Calu3 (cell line): ENCODE measurements at places on chromosomes 16 and 17.

GRCh38 chr17:9575381-9576101, at the start of gene STX8:
TSS of gene STX8 (minus strand) at chr17:9575820. CDS start at chr17:9575808, 12 bp downstream.
- peak; percentile 85 for DNase-seq

- DNase-seq, result peak; percentile 37
Measured at GRCh38 chr16:59192551-59193199, 458.6 kb upstream of the GOT2 start.

GRCh38 chr17:34219405-34219804, 35.7 kb upstream of the CCL2 start:
- DNase-seq, result no peak

- DNase-seq, result no peak
Measured at GRCh38 chr17:22600644-22601298, 908.4 kb downstream of the KCNJ18 start.

DNA sequence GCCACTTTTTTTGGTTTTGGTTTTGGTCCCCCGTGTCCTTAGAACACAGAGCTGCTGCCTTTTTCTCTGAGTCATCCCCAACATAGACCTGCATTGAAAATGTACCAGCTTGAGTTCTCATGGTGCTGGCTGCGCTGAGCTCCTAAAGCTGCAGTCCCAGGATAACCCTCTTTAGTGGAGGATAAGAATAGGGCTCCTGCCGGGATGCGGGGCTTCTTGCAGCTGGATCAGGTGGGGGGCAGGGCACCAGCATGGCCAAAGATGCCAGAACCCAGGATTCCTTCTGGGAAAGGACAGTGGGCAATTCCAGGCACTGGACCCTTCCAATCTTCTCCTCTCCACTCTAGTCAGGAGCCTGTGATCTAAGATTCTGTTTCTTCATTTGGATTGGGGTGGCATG, 8.3 kb upstream of the CLUH start:
- DNase-seq, result no peak

DNA sequence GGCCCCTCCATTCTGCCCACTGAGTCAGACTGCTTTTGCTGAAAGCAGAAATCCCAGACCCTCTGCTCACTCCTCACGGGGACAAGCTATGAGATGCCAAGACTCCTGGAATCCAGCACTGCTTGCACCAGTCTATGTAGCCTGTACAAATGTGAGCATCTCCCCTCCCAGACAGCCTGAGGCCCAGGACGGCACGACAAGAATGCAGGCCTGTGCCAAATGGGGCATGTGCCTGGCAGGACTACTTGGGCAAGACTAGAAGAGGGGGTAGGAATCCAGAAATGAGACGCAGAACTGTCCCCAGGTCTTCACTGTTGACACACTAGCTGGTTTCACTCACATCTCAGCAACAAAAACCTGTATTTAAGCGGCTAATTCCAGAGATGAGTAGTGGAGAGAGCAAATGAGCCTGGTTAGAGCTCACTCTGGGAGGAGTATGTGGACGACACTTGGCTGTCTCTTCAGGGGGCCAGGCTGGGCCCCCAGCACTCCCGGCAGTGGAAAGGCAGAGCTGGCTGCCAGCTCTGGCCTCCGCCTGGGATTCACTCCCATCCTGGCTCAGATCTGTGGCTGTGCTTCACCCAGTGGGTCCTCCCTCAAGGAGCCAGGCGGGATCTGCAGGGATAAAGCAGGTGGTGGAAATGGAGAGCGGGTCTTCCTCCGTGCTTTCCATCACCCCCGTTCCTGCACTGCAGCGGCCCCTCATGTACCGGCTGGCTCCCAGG, 2.9 kb upstream of the MYO1C start:
- no peak for DNase-seq

GRCh38 chr16:85420501-85421337, 192.4 kb upstream of the GSE1 start:
- DNase-seq, result peak; percentile 85

- DNase-seq, result no peak
Measured at GRCh38 chr16:12504312-12504711, 299.4 kb downstream of the CPPED1 start.

GRCh38 chr16:26240807-26241206, 549.0 kb downstream of the HS3ST4 start:
- no peak for DNase-seq

DNA sequence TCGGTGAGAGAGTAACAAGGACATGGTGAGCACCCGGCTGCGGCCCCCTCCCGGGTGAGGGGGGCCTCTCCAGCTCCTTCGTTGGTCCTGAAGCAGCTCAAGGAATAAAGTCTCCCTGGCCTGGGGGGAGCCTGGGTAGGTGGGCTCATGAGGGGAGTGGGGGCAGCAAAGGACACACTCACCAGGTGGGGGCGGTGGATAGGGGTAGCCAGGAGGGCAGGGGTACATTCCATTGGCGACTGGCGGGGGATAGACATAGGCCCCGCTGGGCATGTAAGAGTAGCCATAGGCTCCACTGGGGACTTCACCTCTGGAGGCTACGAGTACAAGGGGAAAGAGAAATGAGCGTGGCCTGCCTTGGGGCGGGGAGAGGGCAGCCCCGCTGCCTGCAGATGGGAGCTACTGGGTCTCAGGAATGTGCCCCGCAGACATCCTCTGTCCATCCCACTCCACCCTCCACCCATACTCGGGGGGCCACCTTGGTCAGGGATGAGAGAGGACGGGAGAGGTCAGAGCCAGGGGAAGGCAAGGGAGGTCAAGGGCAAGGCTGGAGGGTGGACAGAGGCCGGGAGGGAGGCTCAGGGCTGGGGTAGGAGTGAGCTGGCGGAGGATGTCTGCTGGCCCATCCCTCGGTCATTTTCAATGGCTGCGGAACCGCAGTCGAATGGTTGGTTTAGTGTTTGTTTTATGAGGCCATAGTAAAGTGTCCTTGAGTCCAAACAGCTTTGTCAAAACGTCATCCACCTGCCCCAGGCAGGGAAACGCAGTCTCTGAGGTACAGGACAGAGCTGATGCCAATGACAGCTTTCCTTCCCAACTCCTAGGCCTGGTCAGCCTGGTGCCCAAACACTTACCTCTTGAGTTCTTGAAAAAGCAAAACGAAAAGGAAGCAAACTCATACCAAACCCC, 3.7 kb upstream of the UNC13D start:
- DNase-seq, result no peak

GRCh38 chr17:83037084-83037873, 42.1 kb upstream of the METRNL start:
- DNase-seq, result no peak

DNA sequence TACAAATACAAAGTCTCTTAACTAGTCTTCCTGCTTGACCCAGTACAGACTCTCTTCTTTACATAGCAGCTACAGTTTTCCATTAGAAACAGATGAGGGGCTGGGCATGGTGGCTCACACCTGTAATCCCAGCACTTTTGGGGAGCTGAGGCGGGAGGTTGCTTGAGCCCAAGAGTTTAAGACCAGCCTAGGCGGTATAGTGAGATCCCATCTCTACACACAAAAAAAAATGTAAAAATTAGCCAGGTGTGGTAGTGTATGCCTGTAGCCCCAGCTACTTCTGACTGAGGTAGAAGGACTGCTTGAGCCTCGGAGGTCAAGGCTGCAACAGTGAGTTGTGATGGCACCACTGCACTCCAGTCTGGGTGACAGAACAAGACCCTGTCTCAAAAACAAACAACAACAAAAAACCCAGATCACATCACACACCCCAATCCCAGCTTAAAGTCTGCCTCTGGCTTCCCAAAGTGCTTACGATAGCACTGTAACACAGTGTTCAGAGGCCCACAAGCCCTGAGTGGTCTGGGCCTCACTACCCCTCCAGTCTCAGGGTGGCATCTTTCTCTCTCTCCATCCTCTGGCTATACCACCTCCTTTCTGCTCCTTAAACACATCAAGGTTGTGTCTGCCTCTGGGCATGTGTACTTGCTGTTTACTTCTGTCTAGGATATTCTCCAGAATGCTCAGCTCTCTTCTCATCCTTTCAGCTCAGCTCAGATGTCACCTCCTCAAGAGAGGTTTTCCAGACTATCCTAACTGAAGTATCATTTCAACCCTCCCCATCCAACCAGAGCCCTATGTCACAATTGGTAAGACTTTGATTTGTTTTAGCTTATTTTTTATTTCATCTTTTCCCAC, 4.0 kb downstream of the MMD start:
- no peak for DNase-seq

GRCh38 chr16:73483934-73484711, 436.2 kb upstream of the ZFHX3 start:
- DNase-seq, result no peak

DNA sequence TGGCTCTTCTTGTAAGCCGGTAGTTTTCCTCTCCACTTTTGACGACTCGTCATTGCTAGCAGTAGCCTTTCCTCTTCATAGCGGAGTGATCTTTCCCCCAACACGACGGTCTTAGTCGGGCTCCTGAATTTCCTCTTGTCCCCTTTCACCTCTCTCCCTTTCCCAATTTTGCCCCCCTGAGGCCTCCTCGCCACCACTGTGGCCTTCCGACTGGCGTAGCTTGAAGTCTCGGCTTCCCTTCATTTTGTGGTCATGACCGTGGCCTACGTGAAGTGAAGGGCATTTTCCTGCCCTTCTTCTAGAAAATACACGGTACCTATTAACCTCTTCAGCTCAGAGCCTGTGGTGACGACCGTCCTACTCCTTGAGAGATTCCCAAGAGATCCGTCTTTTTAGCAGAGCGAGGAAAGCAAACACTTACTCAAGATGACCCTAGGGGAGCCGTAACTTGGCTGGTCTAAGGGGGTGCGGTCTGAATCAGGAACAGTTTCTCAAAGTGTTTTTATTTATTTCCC, 787 bp downstream of the PRKAR1A start:
- peak; percentile 8 for DNase-seq

DNA sequence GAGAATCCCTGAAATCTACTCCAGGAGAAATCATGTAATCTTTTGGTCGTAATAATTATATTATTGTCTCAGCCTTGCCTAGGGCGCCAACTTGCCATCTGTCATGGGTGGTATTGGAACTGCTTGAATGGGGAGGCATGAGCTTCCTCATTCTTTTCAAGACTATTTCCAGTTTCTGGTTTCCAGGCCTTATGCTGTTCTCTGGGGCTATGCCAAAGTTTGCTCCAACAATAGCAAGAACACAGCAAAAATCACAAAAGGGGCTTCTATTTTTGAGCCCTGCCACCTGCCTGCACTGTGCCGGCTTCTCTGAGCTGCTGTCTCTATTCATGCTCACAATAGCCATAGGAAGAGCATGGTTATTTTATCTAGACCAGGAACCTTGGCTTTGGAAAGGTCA, 111.7 kb downstream of the SPECC1 start:
- no peak for DNase-seq

- no peak for DNase-seq
Measured at GRCh38 chr17:31678431-31678830, 180.6 kb downstream of the COPRS start.

DNA sequence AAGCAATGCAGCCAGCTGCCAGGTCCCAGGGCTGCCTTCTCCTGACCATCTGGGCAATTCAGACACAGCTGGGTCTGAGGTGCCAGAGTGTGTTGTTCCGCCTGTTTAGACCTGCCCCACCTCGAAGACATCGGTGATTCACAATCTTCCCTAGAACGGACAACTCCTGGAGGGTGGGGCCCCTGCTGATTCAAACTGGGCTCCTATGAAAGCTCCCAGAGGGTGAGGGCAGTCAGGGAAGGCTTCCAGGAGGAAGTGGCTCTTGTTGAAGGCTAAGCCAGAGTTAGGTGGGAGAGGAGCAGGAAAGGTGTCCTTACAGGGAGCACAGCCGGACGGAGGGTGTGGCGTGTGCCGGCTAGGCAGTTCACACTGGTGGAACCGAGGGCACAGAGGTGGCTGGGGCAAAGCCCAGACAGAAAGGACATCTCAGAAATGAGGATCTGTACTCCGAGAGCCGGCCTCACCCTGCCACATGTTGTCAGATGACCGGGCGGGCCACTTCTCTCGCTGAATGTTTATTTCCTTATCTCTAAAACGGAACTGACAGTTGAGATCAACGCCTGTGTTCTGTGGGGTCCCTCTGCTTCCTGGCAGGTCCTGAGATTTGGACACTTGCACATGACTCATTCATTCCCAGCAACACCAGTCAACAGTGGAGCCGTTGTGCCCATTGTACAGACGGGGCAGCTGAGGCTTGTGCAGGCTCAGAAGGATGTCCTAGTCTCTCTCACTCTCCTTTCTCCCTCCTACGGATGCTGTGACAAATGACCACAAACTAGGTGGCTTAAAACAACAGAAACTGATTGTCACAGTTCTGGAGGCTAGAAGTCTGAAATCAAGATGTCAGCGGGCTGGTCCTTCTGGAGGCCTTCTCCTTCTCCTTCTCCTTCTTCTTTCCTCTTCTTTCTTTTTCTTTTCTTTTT, 26.9 kb upstream of the LITAF start:
- peak; percentile 81 for DNase-seq

- no peak for DNase-seq
Measured at GRCh38 chr16:72858665-72859493, 189.0 kb downstream of the ZFHX3 start.

DNA sequence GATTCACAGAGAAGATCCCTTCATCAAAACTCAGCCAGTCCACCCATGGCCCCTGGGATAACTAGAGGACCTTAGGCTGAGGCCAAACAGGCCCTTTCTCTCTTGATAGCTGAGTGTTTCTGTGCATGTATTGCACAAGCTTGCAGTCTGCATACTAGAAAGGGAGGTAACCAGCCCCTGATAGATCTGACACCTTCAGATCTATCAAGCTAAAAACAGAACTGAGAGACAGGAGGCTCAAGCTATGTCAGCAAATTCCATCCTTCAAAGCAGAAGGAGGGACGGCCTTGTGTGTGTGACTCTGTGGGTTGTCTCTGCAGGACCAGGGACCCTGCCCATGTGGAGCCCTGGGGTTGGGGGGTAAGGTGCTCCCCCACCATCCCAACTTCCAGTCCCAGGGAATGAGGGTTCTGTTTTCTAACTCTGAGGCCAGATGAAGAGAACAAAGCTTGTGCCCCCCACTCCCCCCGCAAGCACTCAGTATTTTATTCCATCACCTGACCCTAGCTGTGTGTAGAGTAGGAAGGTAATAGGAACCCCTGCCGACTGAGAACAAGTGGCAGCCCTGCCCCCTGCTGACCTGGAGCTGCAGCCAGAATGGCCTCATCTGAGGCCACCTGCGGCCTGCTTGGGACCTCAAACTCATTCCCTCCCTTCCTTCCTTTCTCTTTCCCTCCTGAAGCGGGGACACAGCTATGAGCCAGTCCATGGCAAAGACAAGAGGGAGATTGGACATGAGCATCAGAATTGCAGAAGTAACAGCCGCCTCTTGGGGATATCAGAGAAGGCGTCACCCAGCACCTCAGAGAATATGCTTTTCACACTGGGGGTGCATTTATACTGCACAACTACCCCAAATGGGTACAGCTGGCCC, 63.8 kb downstream of the SMPD3 start:
- no peak for DNase-seq

GRCh38 chr17:68710035-68710780, 109.0 kb upstream of the FAM20A start:
- no peak for DNase-seq

GRCh38 chr17:47707056-47707804, 13.3 kb downstream of the TBKBP1 start:
- no peak for DNase-seq

DNA sequence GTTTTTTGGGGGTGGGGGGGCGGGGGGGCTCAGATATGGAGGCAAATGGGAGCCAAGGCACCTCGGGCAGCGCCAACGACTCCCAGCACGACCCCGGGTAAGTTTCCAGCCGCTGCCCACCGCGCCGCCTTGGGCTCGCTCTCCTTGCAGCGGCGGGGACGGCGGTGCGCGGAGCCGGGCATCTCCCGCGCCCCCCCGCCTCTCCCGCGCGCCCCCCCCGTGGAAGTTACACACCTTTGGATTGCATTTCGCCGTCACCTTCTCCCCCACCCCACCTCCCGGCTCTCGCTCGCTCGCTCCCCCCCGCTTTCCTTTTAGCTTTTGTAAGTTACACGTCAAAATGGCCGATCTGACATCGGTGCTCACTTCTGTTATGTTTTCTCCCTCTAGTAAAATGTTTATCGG, 387 bp downstream of the MSI2 start:
- DNase-seq, result no peak

GRCh38 chr16:86362155-86362849, 148.0 kb upstream of the FOXF1 start:
- no peak for DNase-seq
